ENCODE measurements at places on chromosomes 16 and 17.

- H3K36me3 ChIP-seq: no peaks in the 10 kb centered on the region
- H3K4me3 ChIP-seq: no peak overlapping the region
- H3K27ac ChIP-seq: no peak overlapping the region
- no peak for DNase-seq
- H3K27me3 ChIP-seq: no peaks in the 10 kb centered on the region
Measured at GRCh38 chr17:17888371-17888770, 51.6 kb upstream of the SREBF1 start.

- H3K4me1 ChIP-seq: peaks cover 3% of the 10 kb centered on the region
- no peak overlapping the region for H3K4me3 ChIP-seq
- peaks cover under 1% of the 10 kb centered on the region for H3K36me3 ChIP-seq
- H3K27ac ChIP-seq: no peak overlapping the region
Measured at GRCh38 chr16:74560912-74561311, 46.0 kb downstream of the GLG1 start.

- H3K4me1 ChIP-seq: no peaks in the 10 kb centered on the region
- H3K27me3 ChIP-seq: no peaks in the 10 kb centered on the region
- no peak overlapping the region for H3K4me3 ChIP-seq
- H3K36me3 ChIP-seq: no peaks in the 10 kb centered on the region
- no peak for DNase-seq
Measured at GRCh38 chr16:55754056-55754455, 78.8 kb downstream of the CES1 start.

- H3K36me3 ChIP-seq: no peaks in the 10 kb centered on the region
- peak; percentile 39 for DNase-seq
- H3K27me3 ChIP-seq: no peaks in the 10 kb centered on the region
- peak overlapping the region; percentile 17 for H3K4me3 ChIP-seq
- peak overlapping the region; percentile 73 for H3K27ac ChIP-seq
- peaks cover 37% of the 10 kb centered on the region for H3K4me1 ChIP-seq
Measured at GRCh38 chr16:73572135-73572828, 524.4 kb upstream of the ZFHX3 start.

DNA sequence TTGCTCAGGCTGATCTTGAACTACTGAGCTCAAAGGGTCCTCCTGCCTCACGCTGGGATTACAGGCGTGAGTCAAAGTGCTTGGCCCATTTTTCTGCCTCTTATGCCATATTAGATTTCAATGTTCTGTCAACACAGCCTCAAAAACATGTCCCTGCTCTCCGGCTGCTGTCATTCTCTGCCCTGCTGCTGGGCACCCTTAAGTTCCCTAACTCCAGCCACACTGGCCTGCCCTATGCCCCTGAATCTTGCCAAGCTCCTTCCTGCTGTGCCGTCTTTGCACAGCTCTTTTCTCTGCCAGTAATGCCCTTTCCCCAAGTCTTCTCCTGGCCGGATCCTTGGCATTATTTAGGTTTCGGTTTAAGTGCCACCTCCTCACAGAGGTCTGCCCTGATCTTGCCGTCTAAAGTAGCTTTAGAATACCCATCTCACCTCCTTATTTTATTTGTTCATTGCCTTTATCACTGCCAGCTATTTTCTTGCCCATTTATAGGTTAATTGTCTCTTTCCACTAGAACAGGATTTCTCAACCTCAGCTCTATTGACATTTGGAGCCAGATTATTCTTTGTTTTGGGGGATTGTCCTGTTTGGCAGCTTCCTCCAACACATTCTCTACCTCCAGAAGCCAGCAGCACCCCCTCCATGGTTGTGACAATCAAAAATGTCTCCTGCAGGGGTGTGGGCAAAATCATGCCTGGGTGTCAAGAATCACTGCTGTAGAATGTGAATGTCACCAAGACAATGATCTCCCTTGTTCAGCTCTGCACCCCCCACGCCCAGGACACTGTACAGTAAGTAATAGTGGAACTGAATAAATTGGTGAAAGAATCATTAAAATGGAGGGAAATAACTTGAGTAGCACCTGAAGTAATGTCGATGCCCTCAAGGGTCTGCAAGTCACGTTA, 168.2 kb downstream of the CYLD start:
- H3K27me3 ChIP-seq: no peaks in the 10 kb centered on the region
- no peaks in the 10 kb centered on the region for H3K4me1 ChIP-seq
- no peaks in the 10 kb centered on the region for H3K36me3 ChIP-seq
- no peak overlapping the region for H3K27ac ChIP-seq
- no peak for DNase-seq
- no peak overlapping the region for H3K4me3 ChIP-seq
